Sigmoid colon (tissue), 7 donors: ENCODE measurements at places on chromosomes 2 and 18. TPM values are rescaled to one million over a fixed set of nuclear protein-coding genes. Genes with fewer than 3 reads are reported as not detected.
A peak's percentile ranks its signal among the peaks of the same experiment; 100 is the strongest.

The TNFAIP6 gene
- 3.9 TPM for total RNA-seq

GRCh38 chr2:239769554-239770245, 255.4 kb downstream of the NDUFA10 start:
- DNase-seq = peak; percentile 58
- no peaks in the 10 kb centered on the region for H3K36me3 ChIP-seq
- H3K4me3 ChIP-seq = no peak overlapping the region
- no peaks in the 10 kb centered on the region for H3K4me1 ChIP-seq
- no peaks in the 10 kb centered on the region for H3K27me3 ChIP-seq

- no peaks in the 10 kb centered on the region for H3K27me3 ChIP-seq
- H3K4me3 ChIP-seq = peak overlapping the region; percentile 74
- H3K27ac ChIP-seq = peak overlapping the region; percentile 90
- peak; percentile 65 for DNase-seq
These were observed 2.9 kb downstream of the RND3 start for GRCh38 chr2:150484461-150485021.

- DNase-seq = peak; percentile 74
- peak overlapping the region; percentile 84 for H3K4me3 ChIP-seq
- H3K4me1 ChIP-seq = no peaks in the 10 kb centered on the region
- H3K27ac ChIP-seq = peak overlapping the region; percentile 99
- no peaks in the 10 kb centered on the region for H3K27me3 ChIP-seq
These were observed 405 bp downstream of the PPP3R1 start for GRCh38 chr2:68251855-68252399.

DNA sequence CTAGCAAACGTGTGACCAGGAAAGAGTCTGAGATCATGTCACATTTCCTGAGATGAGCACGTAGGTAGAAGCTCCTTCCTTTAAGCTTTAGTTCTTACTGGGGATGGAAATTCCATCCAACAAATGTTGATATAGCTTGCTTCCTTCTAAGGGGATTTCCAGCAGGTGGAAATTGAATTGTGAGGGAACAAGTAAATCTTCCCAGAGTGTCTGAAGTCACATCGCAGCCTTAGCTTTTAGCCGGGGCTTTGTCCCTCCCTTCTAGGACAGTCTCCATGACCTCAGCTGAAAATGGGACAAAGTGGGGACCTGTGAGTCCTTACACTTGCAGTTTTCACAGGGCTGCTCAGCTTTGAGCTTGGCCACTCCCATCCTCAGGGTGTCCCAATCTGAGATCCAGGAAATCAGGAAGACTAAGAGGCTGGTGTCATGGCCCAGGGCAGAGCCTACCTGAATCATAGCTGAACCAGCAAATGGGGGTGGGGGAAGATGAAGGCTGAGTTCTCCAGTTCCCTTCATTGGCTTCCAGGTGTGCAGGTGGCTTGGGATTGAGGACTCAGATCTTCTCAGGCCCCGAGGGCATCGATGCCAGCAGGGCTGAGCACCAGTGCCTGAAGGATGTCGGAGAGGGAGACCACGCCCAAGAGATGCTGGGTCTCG, 8.3 kb downstream of the PRKAG3 start:
- no peaks in the 10 kb centered on the region for H3K27me3 ChIP-seq
- DNase-seq = no peak
- no peaks in the 10 kb centered on the region for H3K4me1 ChIP-seq
- H3K27ac ChIP-seq = no peak overlapping the region
- no peaks in the 10 kb centered on the region for H3K36me3 ChIP-seq

DNA sequence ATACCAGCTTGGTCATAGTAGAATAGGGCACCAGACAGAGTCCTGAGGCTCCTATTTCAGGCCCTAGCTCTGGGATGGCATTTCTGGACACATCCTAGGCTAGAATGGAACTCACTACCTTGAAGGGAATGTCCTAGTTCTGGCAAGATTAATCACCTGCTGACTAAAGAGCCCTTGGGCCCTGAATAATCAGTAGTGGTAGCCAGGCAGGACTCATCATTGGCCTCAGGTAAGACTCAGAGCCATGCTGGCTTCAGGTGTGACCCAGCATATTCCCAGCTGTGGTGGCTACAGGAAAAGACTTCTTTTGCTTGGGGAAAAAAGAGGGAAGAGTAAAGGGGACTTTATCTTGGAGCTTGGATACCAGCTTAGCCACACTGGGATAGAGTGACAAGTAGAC, 131.0 kb upstream of the SRD5A2 start:
- no peaks in the 10 kb centered on the region for H3K36me3 ChIP-seq
- no peaks in the 10 kb centered on the region for H3K4me1 ChIP-seq
- no peak for DNase-seq
- no peak overlapping the region for H3K27ac ChIP-seq
- no peaks in the 10 kb centered on the region for H3K27me3 ChIP-seq
- no peak overlapping the region for H3K4me3 ChIP-seq

DNA sequence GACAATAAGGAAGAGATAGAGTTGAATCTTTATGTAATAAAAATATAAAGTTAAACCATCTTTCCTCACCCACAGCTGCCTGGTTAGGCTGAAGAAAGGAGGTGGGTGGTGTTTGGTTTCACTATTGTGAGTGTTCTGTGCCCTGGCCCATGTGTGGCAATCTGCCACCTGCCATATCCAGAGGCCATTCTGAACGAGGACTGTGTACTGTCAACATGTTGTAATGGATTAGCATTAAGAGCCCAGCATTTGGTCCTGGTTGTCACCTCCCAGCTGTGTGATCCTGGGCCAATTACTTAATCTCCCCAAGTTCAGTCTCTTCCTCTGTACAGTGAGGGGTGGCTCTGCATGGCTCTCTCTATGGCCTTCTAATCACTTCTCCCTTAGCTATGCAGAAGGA, 118.2 kb upstream of the SEC11C start:
- H3K27me3 ChIP-seq = no peaks in the 10 kb centered on the region
- no peaks in the 10 kb centered on the region for H3K4me1 ChIP-seq
- no peak for DNase-seq
- H3K4me3 ChIP-seq = no peak overlapping the region
- H3K27ac ChIP-seq = no peak overlapping the region

DNA sequence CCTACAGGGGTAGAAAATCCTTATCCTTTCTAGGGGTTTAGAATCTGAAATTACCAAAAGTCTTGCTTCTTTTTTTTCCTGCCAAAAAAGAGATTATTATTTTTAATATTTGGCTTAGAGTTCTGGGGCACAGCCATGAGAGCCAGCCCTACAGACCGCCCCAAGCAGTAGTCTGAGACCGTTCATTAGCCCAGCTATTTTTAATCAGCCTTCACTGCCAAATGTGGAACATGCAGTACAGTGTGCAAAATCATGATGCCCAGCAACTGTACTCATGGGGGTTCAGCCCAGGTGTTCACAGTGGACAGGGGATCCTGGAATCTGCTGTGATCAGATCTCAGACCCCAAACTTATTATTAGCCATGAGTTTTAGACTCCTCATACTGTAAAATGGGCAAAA, 60.4 kb downstream of the GRB14 start:
- H3K27me3 ChIP-seq = no peaks in the 10 kb centered on the region
- H3K4me3 ChIP-seq = no peak overlapping the region
- peak overlapping the region; percentile 25 for H3K27ac ChIP-seq
- H3K36me3 ChIP-seq = no peaks in the 10 kb centered on the region
- H3K4me1 ChIP-seq = no peaks in the 10 kb centered on the region
- DNase-seq = no peak

DNA sequence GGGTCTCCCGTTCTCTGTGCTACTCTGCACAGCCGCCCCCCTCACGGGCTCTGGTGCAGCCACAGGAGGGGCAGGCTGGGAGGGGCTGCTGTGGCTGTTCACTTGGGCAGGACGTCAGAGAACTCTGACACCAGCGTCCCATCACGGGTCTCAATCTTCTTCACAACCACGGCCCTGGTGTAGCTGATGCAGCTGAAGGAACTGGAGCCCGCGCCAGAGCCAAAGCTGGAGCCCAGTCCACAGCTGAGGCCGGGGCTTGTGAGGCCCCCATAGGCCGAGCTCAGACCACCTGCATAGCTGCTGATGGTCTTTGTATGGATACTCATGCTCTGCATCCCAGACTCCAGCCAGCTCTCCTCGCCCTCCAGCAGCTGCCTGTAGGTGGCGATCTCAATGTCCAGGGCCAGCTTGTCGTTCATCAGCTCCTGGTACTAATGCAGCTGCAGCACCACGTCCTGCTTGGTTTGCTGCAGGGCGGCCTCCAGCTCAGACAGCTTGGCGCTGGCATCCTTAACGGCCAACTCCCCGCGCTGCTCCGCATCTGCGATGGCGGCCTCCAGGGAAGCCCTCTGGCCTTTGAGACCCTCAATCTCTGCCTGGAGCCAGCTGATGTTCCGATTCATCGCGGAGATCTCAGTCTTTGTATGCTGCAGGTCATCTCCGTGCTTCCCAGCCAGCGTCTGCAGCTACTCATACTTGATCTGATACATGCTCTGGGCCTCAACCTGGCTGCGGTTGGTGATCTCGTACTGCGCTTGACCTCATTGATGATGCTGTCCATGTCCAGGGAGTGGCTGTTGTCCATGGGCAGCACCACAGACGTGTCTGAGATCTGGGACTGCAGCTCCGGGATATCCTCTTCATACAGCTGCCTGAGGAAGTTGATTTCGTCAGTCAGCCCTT, 7.4 kb upstream of the DUSP19 start:
- DNase-seq = no peak
- no peaks in the 10 kb centered on the region for H3K4me1 ChIP-seq
- no peaks in the 10 kb centered on the region for H3K36me3 ChIP-seq
- no peak overlapping the region for H3K27ac ChIP-seq
- no peak overlapping the region for H3K4me3 ChIP-seq

DNA sequence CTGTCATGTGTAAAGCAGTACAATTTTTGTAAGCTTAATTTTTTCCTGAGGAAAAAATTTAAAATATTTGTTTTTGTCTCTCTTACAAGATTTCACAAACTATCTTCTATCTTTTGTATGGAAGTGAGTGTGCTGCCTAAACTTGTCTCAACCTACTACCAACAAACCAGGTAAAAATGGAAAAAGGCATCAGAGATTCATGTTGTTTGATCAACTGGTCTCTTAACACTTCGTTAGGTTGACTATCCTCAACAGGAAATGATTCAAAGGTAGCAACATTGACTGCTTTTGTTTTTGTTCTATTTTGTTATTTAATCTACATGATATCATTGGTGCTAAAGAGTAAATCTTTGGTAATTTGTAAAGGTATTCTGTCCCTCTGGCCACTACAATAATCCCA, 47.7 kb upstream of the RND3 start:
- H3K4me1 ChIP-seq = no peaks in the 10 kb centered on the region
- no peak for DNase-seq
- H3K4me3 ChIP-seq = no peak overlapping the region
- no peak overlapping the region for H3K27ac ChIP-seq
- H3K36me3 ChIP-seq = no peaks in the 10 kb centered on the region

The KLHL41 gene
- 1.6 TPM for total RNA-seq

The DLGAP1 gene
- 1.5 TPM for total RNA-seq

- no peaks in the 10 kb centered on the region for H3K27me3 ChIP-seq
- H3K36me3 ChIP-seq = no peaks in the 10 kb centered on the region
These were observed 37.1 kb upstream of the ADAM17 start for GRCh38 chr2:9592699-9593098.

DNA sequence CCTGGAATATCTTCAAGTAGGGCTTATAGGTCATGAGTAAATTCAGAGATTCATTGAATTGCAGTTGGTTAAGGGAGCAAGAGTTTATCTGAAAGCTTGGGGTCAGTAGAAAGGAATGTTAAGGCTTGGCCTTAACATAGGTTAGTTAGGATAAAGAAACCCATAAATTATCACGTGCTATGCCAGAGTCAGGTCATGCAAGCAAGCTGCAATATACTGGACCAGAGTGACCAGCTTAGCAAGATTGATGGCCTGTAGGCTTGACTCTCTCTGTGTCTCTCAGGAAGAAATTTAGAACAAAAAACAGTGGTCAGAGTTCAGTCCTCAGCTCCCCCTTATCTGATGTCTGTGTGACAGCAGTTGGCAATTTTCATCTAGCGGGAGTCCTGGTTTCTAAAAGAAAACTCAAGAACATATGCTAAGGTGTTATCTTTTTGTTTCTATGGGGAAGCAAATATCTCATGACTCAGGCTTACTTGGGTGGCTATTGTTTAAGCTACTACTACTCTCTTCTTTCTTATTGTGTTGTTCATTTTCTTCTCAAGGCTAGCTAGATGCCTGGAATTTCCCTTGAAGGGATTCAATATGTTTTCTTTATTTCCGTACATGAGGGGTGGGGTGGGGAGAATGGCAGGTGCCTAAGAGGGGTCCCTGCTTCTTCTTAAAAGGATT, 28.7 kb upstream of the MARCO start:
- no peak for DNase-seq
- H3K27me3 ChIP-seq = no peaks in the 10 kb centered on the region

GRCh38 chr2:227870710-227871374, 589 bp upstream of the DAW1 start:
- no peaks in the 10 kb centered on the region for H3K36me3 ChIP-seq
- no peak for DNase-seq
- no peaks in the 10 kb centered on the region for H3K4me1 ChIP-seq
- no peak overlapping the region for H3K4me3 ChIP-seq

DNA sequence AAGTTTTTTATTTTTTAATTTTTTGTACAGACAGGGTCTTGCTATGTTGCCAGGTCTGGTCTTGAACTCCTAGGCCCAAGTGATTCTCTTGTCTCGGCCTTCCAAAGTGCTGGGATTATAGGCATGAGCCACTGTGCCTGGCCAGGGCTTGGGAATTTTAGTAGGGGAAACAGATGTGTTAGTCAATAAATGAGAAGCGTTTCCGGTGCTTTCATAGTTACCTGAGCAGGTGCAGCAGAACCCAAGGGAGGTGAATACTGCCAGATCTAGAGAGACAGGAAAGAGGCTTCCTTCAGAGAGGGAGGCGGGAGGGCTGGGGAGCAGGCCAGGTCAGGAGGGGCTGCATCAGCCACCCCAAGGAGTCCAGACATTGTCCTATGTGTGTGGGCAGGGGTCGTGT, 30.5 kb upstream of the IMPA2 start:
- H3K27me3 ChIP-seq = no peaks in the 10 kb centered on the region
- peaks cover 56% of the 10 kb centered on the region for H3K4me1 ChIP-seq
- peak overlapping the region; percentile 98 for H3K27ac ChIP-seq
- DNase-seq = no peak
- H3K4me3 ChIP-seq = no peak overlapping the region
- no peaks in the 10 kb centered on the region for H3K36me3 ChIP-seq

DNA sequence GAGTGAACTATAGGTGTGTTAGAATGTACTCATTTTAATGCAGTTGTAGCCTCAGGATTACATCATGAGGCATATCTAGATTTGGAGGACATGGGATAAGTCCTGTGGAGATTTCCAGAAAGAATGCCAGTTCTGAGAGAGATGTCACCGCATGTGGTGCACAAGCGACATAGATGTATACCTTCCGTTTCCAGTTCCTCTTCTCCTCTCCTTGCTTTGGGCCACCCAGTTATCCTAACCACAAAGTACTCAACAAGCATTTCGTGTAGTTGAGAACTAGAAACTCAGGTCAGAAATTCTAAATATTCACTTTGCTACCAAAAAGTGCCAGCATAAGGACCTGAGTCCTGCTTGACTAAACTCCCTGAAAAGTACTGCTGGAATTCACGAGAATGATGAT, 66.5 kb downstream of the KCTD18 start:
- no peak overlapping the region for H3K27ac ChIP-seq
- no peaks in the 10 kb centered on the region for H3K4me1 ChIP-seq
- H3K36me3 ChIP-seq = peaks cover 54% of the 10 kb centered on the region
- no peak overlapping the region for H3K4me3 ChIP-seq
- H3K27me3 ChIP-seq = no peaks in the 10 kb centered on the region
- no peak for DNase-seq

The BUB1 gene
- total RNA-seq = 0.71 TPM
